Endothelial cell (in vitro differentiated cells): ENCODE measurements at places on chromosomes 12 and 14.

GRCh38 chr12:59459966-59460660 lies 135.7 kb upstream of the SLC16A7 start:
- no peak for DNase-seq

- DNase-seq, result no peak
These were observed 110.9 kb downstream of the TSPAN9 start for GRCh38 chr12:3187846-3188770.

DNA sequence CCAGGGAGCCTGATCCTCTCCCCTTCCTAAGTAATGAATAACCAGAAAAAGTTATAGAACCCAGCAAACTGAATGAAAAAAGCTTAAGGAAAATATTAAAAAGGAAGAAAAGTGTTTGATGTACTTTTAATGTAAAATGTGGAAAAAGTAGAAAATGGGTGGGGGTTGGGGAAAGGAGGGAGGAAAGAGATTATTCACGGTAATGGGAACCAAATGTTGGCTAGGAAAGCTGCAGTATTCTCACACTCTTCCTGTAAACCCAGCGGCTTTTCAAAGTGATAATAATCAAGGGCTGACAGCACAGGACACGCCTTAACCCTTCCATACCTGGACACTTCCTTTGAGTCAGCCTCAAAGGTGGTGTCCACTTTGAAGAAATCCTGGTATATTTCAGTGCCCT lies 139.2 kb downstream of the TGFB3 start:
- DNase-seq, result no peak

GRCh38 chr12:50102646-50103309 lies 1.0 kb upstream of the GPD1 start:
- DNase-seq, result no peak

- DNase-seq, result no peak
These were observed 11.0 kb downstream of the MYRFL start for GRCh38 chr12:69836015-69836414.

DNA sequence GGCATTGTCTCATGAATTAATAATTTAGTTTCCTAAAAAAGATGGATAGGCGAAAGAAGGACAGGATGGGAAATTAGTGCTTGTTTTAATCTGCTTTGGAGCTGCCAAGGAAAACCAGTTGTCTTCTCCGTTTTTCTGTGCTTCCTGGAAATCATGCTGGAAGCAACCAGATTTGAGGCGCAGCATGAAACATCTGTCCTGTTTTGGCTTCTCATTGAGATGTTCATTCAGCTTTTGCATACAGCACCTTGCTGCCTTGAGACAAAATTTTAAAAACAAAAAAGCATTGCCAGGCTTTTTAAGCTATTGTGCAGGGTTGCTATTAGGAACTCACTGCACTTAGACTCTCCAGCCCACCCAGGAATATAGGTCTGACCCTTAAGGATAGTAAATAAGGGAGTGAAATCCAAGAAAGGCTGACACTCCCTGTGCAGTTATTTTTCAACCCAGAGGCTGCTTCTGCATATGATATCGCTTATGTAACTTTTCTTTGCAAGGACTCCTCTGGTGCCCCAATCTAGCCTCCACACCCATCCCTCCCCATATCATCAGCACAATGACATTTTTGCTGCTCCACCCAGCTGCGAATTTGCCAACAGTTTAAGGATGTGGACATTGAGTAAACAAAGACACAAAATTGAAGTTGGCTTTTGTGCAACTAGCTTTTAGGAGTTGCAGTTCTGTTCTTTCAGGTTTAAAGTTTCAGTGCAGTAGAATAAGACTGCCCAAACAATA lies 46.9 kb upstream of the MDM1 start:
- DNase-seq, result no peak

DNA sequence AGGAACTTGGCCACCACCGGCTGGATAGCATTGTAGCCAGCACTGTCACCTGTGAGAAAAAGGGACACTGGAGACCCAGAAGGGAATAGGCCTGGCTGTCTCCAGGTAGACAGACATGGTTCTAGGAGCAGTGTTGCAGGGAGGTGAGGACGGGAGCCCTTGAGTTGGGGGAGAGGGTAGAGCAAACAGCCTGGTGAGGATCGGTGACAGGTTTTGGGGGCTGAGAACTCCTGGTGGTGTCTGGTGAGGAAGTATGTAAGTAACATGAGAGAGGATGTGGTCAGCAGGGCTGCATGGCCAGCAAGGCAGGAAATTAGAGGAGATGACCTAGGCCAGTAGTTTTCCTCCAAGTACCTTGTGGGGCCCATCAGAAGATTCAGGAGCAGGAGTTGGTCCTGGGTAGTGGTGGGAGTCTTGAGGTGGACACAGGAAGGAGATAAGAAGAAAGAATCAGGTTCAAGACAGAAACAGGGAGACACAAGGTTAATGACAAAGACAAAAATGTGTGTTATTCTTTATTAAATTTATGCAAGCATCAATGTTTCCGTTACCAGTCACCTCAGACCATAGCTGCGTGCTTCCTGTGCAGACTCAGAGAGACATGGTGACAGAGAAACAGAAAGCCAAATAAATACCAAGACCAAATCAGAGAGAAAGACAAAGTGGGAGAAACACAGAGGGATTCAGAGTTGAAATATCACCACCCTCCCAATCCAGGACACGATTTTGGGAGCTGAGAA lies at the start of gene ARHGAP9:
Gene ARHGAP9 (minus strand): TSS at position 491 of the 740 bp plus-strand sequence. CDS start 460 bp downstream, at position 31.
- DNase-seq, result no peak

DNA sequence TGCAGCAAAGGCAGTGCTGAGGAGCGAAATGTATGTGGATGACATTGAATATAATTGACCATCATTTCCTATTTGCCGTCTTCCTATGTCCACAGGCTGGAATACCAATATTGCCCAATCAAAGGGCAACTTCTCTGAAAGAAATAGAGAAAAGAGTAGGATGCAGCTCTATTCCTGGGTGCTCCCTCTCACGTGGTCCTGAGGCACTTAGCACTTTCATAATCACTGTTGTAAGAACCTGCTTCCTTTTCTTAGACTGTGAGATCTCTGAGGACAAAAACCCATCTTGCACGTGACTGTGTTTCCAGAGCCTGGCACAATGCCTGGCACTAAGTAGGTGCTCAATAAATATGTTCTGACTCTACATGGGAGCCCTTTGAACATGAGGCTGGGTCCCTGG lies 122.7 kb upstream of the CPM start:
- DNase-seq, result no peak

DNA sequence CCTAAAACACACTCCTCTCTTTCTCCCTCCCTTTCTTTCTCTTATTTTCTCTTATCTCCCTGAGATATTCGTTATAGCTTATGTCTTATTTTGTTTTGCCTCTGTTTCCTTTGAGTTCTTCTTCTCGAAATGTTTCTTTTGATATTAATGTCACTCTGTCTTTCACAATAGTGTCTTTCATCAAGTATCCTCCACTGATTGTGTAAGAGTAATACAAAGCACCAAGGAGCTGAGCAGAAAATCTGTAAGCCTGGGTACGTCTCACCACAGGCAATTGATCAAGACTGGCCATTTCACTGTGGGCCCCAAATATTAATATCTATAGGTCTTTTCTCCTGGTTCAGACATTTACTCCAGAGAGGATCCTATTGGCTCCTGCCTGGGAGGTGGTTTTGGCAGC lies 4.8 kb upstream of the LYZ start:
- no peak for DNase-seq

DNA sequence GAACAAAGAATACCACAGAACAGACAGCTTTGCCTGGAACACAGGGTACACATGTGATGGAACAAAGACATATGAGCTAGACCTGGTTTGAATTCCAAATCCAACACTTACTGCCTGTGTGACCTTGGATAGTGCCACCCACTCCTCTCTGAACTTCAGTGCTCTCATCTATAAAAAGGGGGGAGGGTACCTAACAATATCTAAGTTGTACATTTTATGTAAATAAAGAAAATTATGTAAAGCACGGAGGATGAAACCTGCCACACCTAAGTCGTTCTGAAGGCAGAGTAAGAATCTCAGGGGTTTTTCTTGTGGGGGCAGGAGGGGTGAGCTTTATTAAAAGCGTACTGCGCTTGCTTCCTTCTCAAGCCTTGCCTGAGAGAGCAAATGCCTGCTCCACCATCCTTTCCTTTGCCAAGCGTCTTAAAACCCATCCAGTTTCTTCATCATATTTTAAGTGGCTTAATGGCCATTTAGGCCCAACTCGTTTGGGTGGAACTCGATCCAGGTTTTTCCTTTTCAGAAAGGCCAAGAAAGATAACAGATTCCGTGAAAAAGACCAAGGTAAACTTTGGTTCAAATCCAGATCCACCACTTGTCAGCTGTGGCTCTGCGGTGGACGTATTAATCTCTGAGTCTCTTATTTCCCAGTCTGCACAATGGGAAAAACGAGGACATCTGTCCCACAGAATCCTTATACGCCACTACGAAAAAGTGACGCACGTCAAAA lies 946 bp downstream of the DDX24 start:
- DNase-seq, result no peak

- DNase-seq, result no peak
These were observed 53.0 kb upstream of the RPH3A start for GRCh38 chr12:112738531-112738930.

- DNase-seq, result no peak
These were observed 105.3 kb upstream of the FOXG1 start for GRCh38 chr14:28661171-28661772.

GRCh38 chr12:86194721-86195120 lies 61.5 kb downstream of the MGAT4C start:
- DNase-seq, result no peak

DNA sequence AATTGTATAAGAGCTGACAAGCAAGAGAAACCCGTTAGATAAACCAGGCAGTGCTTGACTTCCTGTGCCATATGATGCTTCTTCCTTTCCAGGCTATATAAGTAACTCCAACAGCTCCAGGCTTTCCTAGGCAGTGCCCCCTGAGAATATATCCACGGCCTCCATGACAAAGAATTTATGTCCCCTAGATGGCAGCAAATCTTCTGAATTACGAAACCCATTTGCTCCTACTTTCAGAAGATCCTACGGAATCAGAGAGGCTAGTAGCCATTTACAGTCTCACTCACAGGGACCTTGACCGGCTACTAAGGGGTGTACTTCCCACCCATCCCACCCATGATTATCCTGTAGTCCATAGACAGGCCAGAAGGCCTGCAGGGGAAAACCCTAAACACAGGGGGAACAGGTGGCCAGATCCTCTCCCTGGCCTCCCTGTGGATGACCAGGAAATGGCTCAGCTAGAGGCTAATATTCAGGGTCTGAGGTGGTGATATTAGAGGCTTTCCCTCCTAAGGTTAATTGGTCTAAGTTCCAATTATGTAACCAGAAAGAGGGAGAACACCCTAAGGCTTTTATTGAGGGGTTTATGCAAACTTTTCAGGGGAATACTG lies 77.2 kb upstream of the DCD start:
- peak; percentile 46 for DNase-seq

DNA sequence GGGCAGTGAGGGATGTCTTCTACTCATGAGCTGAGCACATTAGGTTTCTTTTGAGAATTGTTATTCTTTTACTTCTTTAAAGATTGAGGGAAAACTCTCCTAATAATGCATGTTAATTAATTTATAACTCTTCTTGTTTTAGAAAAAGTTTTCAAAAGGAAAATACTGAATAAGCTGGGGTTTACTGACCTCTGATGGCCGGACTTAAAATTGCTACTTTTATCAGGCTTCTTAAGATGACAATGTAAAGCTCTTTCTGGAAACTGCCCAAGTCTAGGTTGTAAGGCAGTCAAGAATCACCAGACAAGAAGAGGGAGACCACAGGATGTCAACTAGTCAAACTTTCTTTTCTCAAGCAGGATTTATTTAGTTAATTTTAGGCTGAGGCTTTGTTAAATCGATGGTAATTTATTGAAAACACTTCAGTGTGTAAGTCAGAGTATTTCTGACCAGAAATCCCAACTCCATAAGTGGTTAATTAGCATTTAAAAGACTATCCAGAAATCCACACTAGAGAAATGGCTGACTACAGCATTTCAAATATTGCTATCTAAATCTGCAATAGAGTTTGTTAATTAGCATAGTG lies 82.1 kb downstream of the AVPR1A start:
- peak; percentile 23 for DNase-seq

- DNase-seq, result no peak
These were observed 4.1 kb downstream of the DGLUCY start for GRCh38 chr14:91117960-91118359.

DNA sequence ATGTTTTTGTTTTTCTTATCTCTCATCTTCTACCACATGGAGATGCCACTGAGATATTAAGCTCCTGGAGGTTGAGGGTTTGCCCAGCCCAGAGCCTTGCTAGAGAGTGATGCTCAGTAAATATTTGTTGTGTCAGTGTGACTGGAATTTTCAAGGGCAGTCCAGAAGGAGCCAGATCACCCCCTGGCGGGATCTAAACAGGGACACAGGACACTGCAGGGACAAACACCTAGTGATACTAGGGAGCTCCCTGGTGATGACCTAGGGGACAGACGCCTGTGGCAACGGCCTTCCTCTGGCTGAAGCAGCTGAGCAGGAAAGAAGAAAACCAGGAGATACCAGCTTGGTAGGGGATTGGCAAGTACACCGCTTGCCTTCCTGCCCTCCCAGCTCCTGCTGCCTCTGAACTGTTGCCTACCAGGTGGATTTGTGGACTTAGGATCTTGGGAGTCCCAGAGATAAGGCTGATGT lies 714.4 kb upstream of the TBX3 start:
- DNase-seq, result no peak

DNA sequence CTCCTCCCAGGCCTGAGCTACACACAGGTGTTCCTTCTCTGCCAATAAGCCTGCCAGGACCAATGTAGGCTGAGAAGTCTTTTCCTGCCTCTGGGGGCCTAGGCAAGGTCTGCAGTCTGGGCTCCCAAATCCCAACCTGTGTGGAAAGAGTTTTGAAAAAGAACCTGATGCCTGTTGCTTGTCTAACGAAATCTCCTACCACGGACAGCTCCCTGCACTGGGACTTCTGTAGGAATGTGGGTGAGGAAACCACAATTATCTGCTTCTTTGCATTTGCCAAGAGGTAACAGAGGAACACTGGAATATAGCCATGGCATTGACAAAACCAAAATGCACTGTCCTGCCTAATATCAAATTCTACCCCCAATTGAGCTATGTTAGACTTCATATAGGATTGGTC lies 877.0 kb upstream of the TMEM132C start:
- no peak for DNase-seq

GRCh38 chr12:9706086-9706685 lies 26.7 kb downstream of the CLECL1 start:
- DNase-seq, result no peak

DNA sequence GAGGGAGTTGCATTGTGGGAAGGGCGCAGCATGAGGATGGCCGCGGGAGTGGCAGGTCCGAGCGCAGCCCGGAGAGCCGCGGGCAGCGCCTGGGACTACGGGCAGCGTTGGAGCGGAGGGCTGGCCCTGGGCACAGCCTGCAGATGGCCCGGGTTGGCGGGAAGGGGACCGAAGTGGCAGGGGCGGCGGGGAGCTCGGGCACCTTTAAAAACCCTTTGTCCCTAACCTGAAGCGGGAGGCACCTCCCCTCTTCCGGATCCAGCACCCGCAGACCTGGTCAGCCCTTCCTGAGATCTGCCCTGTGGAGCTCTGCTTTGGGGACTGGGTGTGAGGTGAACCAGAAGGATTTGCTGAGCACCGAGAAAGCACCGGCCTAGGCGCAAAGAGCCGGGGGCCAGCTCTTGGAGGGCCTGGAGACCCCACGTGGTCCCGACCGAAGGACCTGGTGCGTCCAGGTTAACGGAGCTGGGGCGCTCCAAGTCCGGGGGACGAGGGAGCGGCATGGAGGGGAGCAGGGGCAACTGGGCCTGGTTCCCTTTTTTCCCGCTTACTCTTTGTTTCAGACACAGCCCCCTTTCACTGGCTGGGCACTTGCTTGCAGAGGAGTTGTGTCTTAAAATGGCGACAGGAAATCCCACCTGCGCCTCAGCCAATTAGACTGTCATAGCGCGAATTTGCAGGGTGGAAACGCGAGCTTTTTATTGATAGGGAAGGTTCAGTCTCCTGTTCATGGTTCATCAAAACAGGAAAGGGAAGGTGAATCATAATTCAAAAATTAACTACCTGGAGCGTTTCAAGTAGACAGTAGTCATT lies 792 bp upstream of the SLC38A1 start:
- DNase-seq, result peak; percentile 15
